Posterior cingulate gyrus (tissue), 11 donors: ENCODE measurements at places on chromosomes 2 and 18.

DNA sequence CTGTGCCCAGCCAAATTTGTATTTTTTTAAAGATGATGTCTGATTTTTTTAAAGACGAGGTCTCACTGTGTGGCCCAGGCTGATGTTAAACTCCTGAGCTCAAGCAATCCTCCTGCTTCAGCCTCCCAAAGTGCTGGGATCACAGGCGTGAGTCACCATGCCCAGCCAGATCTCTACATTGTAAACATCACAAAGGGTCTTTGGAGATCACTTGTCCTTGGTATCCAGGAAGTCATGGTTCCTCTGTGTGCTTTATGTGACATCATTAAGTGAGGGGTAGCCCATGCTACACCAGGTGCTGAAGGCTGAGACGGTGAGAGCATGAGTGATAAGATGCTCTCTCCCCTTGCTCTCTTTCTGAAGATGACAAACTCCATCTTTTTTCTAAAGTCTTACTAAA is 7.0 kb upstream of the NUP35 start:
- no peak for DNase-seq

DNA sequence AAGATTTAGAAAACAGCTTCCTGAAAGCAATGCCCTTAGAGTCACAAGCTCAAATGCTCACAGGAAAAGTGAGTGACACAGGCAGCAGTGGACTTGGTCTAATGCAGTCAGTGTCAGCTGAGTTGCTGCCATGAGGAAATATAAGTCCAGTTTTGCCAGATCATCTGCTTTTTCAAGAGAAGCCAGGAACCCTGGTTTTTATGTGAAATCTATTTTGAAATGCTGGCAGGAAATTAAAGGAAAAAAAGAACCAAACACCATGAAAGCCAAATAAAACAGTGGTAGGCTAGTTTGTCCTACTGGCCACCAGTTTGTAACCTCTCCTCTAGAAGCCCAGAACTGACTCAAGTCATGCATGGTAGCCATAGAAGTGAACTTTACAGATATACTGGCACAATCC is 109.2 kb downstream of the THADA start:
- DNase-seq: no peak

GRCh38 chr2:7452110-7452876 is 535.1 kb downstream of the RNF144A start:
- DNase-seq: no peak

DNA sequence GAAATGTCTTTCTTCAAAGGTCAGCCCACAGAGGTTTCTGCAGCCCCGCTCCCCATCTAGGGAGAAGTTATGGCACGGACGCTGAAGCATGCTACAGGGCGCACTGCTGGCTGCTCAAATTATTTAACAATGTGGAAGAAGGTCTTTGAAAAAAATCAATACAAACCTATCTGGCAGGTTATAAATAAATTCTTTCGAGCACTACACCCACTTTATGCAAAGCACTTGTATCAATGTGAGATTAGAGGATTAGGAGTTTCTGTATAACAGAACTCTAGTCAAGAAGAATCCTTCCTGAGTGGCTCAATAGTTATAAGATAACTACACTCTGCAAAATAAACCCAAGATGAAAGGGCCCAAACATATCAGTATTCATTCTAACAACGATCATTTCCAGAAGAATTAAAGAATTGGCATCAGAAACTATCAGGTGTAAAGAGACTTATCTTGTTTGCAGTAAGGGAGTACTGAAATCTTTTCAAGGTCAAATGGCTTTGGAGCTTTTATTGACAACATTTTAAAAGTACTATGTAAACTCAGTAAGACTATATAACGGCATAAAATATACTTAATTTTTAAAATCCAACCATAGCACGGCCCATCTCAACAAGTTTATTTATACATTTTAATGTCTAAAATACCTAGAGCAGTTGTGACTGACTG is 103.0 kb upstream of the DNMT3A start:
- DNase-seq: no peak

GRCh38 chr2:30072250-30072842 is 74.5 kb upstream of the YPEL5 start:
- peak; percentile 81 for DNase-seq

DNA sequence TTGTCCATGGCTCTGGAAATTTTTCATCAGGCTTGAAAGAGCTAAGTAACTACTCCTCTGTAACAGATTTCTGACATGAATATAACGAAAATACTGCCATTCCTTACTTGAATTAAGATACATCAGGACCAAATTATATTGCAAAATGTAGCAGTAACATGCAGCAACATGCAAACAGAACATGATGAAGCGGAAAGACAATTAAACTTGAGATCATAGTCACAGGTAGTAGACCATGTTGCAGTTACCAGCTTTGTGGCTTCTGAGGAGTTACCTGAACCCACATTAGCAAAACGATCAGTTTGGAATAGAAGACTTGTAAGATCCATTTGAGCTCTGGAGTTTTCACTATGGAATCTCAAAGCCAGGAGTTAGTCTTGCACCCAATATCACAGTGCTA is 76.2 kb downstream of the MREG start:
- no peak for DNase-seq

- no peak for DNase-seq
Observed at GRCh38 chr2:25339211-25339674, 2.5 kb downstream of the DNMT3A start.

GRCh38 chr2:240224676-240225075 is 84.2 kb upstream of the OTOS start:
- no peak for DNase-seq

DNA sequence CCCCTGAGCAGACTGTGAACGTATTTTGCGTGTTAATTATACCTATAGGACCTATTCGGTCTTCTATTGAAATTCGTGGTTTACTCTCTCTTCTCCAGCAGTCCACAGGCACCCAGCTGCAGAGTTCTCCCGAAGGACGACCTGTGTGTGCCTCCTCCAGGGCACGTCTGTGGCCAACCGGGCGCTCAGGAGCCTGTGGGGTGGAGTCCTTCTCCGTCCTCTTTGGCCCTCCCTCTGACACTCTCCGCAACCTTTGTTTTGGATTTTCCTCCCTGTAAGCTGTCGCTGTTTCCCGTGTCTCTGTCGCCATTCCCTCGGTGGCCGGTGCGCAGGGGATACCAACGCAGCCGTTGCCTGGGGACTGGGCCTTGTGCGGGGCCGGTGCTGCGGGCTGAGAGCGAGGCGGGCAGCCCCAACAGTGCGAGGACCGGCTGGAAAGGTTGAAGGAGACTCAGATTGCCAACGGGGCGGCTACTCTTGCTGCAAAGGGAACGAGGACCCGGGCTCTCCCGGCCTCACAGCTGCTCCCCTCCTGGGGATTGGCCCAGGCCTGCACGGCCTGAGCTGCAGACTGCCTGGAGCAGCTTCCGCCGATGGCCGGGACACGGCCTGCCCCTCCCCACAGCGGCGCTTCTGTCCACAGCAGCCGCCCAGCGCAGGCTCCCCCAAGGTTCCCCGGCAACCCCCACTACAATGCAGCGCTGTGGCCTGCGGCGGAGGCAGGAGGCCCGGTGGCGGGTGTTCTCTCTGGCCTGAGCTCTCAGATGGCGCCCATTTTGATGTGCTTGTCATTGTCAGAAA is 221.0 kb downstream of the MTX2 start:
- DNase-seq: peak; percentile 73

DNA sequence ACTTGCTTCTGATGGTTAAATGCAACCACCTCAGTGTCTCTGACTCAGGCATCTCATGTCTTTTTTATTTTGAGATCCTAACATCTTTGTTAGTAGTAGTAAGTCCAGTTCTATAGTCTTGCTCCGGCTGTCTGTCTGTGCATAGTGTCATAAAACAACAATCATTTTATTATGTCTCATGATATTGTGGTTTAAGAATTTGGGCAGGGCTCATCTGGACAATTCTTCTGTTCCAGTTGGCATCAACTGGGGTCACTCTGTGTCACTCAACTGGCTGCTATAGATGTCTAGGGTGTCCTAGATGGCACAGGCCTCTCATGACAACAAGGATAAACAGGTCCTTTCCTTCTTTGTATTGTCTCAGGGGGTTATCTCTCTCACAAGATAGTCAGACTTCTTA is 299.6 kb upstream of the ZNF521 start:
- no peak for DNase-seq

DNA sequence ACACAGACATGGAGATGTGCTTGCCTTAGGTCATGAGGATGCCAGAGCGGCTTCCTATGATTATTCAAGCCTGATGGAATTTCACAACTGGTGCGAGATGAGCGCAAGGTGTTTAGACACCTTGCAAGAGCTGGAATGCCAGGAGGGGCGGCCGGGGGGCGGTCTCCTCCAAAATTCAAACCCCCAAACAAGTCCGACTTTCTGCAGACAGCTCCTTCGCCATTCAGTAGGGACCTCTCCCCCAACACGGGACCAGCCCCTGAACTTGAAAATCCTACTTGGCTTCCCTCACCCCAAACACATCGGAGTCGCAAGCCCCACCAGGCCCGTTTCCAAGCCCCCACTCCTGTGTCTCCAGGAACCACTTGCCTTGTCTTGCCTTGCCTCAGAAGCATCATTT is 64.8 kb upstream of the ID2 start:
- no peak for DNase-seq

GRCh38 chr2:54249629-54250028 is 6.4 kb downstream of the TSPYL6 start:
- DNase-seq: no peak

- no peak for DNase-seq
Observed at GRCh38 chr2:15662579-15662978, 70.9 kb downstream of the DDX1 start.
